AG09309 (cell line): ENCODE measurements at places on chromosomes 5 and 9.

DNA sequence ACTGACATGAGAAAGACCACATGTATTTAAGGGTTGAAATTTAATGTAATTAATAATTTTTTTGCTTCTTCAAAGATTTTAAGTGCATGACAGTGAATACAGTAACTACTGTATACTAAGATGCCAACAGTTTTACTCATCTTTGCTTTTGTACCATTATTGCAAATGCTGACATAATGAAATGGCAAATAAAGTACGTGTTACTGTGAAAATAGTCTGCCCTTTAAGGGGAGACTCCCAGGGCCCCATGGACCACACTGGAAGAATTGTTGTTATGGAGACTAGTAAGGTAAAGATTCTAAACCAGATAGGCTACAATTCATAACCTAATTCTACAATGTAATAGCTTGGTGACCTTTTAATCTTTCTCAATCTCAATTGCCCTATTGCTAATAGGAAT, 84.7 kb downstream of the NR3C1 start:
- DNase-seq = no peak

DNA sequence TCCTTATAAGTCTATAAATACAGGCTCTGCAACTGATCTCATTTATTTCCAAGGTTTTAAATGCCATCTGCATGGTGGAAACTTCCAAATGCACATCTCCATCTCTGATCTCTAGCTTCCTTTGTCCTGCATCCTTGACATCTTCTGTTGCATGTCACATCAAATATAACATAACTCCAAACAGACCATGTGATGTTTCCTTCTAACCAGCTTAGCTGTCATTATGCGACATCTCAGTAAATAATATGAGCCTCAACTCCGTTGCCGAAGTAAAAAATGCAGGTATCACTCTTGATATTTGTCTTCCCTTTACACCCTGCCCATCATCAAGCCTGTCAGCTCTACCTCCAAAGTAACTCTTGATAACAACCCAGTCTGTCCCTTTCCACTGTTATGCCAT, 506.4 kb upstream of the C9orf72 start:
- no peak for DNase-seq

DNA sequence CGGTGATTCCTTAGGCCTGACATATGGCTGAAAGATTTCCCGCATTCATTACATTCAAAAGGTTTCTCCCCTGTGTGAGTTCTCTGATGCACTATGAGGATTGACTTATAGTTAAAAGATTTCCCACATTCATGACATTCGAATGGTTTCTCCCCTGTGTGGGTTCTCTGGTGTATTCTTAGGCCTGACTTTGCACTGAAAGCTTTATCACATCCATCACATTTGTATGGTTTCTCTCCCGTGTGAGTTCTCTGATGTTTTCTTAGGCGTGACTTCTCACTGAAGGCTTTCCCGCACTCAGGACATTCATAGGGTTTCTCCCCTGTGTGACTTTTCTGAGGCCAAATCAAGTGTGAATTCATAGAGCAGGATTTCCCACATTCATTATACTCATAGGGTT, 35.8 kb downstream of the ZNF782 start:
- no peak for DNase-seq

- no peak for DNase-seq
These were observed 263.1 kb upstream of the RGMB start for GRCh38 chr5:98510143-98510985.

GRCh38 chr9:18463991-18464390, 10.0 kb upstream of the ADAMTSL1 start:
- no peak for DNase-seq
